ENCODE measurements at places on chromosomes 3 and 15. TPM values are rescaled to one million over a fixed set of nuclear protein-coding genes. Genes with fewer than 3 reads are reported as not detected.

Gene PLSCR5
- not detected for total RNA-seq

Gene DGKG
- 7.2 TPM for total RNA-seq

Gene EFCAB12
- total RNA-seq = 0.42 TPM

Gene SNAP23
- 54.8 TPM for total RNA-seq

Gene HHLA2
- 7.2 TPM for total RNA-seq

DNA sequence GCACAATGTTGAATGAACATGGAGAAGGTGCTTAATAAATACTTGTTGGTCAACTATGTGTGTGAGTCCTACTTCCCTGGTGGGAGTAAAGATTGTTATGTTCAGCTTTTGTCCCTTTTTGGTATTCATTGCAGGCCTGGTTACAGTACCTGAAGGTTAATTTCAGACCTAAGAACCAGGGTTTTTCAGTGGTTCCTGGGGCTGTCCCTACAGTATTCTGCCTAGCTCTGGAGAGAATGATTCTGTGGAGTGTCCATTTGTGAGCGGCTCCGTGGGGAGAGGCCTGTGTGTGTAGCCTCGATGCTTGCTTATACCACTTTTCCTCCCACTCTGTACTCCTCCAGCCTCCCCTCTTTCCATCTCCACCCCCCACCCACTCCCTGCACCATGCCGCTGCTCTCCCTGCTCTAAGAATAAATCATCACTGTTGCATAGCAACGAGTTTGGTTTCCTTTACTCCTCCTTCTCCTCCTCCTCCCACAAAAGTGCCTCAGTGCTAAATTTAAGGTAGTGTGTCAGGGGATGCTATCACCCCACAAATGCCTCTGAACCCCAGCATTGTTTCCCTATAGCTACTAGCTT is 150.6 kb upstream of the ROPN1 start:
- H3K4me3 ChIP-seq = no peak overlapping the region
- peaks cover under 1% of the 10 kb centered on the region for H3K4me1 ChIP-seq
- no peak overlapping the region for H3K27ac ChIP-seq
- H3K27me3 ChIP-seq = peaks cover 31% of the 10 kb centered on the region

DNA sequence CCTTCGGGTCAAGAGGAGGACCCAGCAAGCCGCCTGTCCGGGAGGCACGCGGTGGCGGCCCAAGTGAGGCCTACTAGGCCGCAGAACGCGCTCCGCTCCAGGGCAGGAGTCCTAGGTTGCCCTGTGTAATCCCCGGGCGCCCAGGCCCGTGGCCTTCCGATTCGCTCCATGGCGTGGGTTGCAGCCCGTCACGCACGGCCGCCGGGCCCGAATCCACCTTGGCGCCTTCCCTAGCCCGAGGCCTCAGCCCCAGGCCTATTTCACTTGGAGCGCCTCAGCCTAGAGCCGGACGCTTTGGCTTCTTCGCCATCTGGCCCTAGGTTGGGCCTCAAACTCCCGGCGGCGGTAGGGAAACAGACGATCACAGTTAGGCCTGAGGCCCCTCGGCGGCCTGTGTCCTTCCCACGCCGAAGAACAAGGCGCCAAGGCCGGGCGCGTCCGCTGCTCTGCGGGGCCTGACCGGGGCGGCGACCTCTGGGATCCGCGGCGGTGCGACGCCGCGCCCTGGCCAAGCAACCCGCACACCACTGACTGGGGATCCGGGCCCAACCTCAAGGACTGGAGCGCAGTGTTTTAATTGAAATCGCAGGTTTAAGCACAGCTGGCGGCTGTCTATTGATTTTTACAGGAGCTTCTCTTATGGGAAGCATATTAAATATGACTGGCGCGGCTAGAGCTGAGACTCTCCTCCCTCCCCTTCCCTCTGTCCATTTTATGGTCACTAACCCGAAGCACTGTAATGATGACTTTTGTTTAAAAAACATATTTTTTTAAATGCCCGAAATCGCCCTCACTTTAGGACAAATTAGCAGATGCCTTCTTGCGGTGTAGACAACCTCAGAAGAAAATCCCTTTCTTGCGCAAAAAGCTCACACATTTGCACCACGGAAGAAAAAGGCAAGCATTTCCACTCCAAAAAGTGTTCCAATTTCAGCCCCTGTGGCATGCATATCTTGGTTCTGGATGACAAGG is 3.8 kb upstream of the FEZF2 start:
- H3K36me3 ChIP-seq = no peaks in the 10 kb centered on the region
- peaks cover 54% of the 10 kb centered on the region for H3K27me3 ChIP-seq
- H3K27ac ChIP-seq = no peak overlapping the region
- DNase-seq = no peak

- no peak overlapping the region for H3K27ac ChIP-seq
- no peaks in the 10 kb centered on the region for H3K4me1 ChIP-seq
- no peaks in the 10 kb centered on the region for H3K27me3 ChIP-seq
- no peak for DNase-seq
- no peaks in the 10 kb centered on the region for H3K36me3 ChIP-seq
- no peak overlapping the region for H3K4me3 ChIP-seq
These were observed 70.7 kb downstream of the SLC12A8 start for GRCh38 chr3:125141596-125142419.

DNA sequence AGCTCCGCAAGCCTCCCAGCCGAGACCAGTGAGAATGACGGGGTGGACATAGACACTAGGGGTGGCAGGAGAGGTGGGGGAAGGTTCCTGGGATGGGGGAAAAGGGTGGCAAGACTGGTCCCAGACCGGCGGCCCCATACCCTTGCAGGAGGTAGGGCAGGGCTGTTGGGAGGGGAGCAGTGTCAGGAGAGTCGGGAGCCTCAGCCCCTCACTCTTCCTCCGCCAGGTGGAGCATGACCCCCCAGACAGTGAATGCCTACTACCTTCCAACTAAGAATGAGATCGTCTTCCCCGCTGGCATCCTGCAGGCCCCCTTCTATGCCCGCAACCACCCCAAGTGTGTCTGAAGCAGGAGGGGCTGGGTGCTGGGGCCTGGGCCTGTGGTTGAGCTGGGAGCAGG is 8.7 kb upstream of the PSMD2 start:
- no peaks in the 10 kb centered on the region for H3K4me1 ChIP-seq
- H3K36me3 ChIP-seq = no peaks in the 10 kb centered on the region
- peaks cover 72% of the 10 kb centered on the region for H3K27me3 ChIP-seq

DNA sequence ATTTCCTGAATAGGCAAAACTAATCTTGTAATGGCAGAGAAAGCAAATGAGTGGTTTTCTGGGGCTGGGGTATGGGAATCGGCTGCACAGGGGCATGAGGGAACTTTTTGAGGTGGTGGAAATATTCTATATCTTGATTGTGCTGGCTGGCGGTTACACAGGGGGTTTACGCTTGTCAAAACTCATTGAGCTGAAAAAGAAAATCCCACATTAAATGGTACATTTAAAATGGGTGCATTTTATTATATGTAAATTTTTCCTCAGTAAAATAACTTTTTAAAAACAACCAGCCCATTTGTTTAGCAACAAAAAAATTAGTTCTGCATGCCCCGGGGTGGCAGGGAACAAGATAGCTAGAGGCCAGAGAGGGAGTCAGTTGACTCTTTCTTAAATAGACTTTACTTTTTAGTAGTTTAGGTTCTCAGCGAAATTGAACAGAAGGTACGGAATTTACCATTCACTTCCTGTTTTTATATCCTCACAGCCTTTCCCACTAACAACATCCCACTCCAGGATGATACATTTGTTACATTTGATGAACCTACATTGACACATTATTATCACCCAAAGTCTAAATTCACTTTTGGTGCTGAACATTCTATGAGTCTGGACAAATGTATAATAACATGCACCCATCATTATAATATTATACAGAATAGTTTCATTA is 41.2 kb upstream of the BCL2A1 start:
- no peak for DNase-seq
- H3K27me3 ChIP-seq = no peaks in the 10 kb centered on the region
- H3K36me3 ChIP-seq = no peaks in the 10 kb centered on the region
- H3K27ac ChIP-seq = no peak overlapping the region
- no peak overlapping the region for H3K4me3 ChIP-seq

DNA sequence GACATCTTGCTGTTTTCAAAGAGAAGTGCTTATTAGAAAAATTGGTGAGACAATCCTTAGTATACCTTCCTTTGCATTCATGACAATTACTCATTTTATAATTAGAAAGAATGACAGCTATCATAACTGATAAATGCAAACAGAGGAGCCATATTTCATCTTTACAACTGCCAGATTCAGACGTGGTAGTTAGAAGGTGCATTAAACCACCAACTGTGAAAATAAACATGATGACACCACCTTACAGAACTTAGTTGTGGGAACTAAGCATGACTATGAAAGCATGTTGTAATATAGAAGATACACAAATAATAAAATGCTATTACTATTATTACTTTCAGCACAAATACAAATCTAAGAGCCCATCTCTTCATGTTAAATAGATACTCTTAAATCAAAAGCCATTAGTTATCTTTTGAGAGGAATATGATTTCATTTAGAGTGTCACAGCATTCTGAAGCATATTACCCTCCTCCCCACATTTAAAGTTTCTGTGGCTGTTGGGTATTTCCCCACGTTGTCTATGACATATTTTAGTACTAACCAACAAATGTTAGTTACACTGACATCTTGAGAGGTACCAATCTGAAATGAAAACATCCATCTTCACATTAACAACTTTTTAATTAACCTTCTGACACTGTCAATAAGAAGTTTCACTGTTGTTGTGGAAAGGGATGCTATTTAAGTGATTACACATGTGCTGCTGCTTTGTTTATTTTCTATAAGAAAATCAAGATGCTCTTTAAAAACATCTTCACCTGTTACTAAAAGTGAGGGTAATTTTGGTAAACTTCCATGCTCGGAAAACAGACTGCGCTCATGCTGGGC is 163.8 kb downstream of the LSAMP start:
- DNase-seq = no peak
- H3K27ac ChIP-seq = no peak overlapping the region
- no peak overlapping the region for H3K4me3 ChIP-seq
- no peaks in the 10 kb centered on the region for H3K36me3 ChIP-seq
- H3K4me1 ChIP-seq = no peaks in the 10 kb centered on the region

DNA sequence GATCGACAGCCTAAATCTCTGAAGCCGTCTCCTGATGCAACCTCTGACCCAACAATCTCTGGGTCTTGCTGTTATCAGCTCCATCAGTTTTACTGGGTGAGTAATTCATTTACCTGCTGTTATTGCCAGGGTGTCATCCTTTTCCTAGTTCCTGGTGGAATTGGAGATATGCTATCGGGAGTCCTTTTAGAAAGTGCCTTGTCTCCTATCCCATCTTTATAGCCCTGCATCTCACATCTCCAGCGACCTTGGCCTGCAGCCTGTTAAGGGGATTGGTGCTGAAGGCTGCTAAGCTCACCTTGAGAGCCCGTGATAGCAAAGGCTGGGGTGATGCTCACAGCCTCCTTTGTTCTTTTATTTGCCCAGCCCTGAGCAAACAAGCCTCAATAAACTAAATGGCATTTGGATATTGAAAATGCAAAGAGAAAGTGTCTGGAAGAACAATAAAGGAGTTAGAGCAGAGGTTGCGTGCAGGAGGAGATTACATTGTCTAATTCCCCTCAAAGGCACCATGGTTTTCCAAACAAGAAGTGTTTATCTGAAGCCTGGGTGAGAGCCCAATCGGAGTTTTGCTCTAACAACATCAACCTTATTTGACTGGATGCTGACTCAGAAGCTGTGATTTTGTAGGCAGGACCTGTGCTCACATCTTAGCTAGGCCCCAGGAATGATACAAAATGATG is 101.8 kb downstream of the RPLP1 start:
- no peak for DNase-seq
- peaks cover 6% of the 10 kb centered on the region for H3K36me3 ChIP-seq
- no peak overlapping the region for H3K4me3 ChIP-seq
- peaks cover 14% of the 10 kb centered on the region for H3K27me3 ChIP-seq
- no peak overlapping the region for H3K27ac ChIP-seq
- H3K4me1 ChIP-seq = peaks cover 60% of the 10 kb centered on the region

DNA sequence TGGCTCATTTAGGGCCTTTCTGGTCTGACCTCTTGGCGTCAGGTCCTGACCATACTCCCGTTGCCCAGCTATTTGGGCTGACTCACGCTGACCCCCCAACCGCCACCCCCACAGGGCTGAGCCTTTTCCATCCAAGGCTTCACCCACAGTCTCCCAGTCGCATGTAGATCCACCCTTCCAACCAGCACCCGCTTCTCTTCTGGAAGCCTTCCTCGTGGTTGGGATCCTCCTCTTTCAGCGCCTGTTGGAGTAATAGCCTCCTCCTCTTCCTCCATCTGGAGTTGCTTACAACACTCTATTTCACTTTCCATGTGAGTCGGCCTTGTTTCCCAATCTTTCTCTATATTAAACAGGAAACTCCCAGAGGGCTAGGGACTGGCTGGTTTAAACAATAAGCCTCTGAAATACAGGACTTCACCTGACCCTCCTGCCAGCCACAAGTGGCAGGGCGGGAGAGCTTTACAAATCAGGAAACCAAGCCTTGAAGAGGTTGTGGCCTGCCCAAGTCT is 2.1 kb upstream of the ALAS1 start:
- peak; percentile 41 for DNase-seq
- no peak overlapping the region for H3K4me3 ChIP-seq
- no peaks in the 10 kb centered on the region for H3K27me3 ChIP-seq
- H3K27ac ChIP-seq = no peak overlapping the region

GRCh38 chr15:73981761-73982221 is 10.3 kb downstream of the STOML1 start:
- H3K27ac ChIP-seq = peak overlapping the region; percentile 43
- DNase-seq = no peak
- H3K4me1 ChIP-seq = peaks cover 56% of the 10 kb centered on the region
- H3K4me3 ChIP-seq = peak overlapping the region; percentile 3
- no peaks in the 10 kb centered on the region for H3K27me3 ChIP-seq

- no peak overlapping the region for H3K27ac ChIP-seq
- no peak for DNase-seq
- H3K4me1 ChIP-seq = no peaks in the 10 kb centered on the region
- no peak overlapping the region for H3K4me3 ChIP-seq
- no peaks in the 10 kb centered on the region for H3K36me3 ChIP-seq
These were observed 36.5 kb downstream of the HCN4 start for GRCh38 chr15:73331991-73332925.

All from Calu3 (cell line).